NCI-H460 (cell line): ENCODE measurements at places on chromosomes 4 and X. TPM values are rescaled to one million over a fixed set of nuclear protein-coding genes. Genes with fewer than 3 reads are reported as not detected.

DNA sequence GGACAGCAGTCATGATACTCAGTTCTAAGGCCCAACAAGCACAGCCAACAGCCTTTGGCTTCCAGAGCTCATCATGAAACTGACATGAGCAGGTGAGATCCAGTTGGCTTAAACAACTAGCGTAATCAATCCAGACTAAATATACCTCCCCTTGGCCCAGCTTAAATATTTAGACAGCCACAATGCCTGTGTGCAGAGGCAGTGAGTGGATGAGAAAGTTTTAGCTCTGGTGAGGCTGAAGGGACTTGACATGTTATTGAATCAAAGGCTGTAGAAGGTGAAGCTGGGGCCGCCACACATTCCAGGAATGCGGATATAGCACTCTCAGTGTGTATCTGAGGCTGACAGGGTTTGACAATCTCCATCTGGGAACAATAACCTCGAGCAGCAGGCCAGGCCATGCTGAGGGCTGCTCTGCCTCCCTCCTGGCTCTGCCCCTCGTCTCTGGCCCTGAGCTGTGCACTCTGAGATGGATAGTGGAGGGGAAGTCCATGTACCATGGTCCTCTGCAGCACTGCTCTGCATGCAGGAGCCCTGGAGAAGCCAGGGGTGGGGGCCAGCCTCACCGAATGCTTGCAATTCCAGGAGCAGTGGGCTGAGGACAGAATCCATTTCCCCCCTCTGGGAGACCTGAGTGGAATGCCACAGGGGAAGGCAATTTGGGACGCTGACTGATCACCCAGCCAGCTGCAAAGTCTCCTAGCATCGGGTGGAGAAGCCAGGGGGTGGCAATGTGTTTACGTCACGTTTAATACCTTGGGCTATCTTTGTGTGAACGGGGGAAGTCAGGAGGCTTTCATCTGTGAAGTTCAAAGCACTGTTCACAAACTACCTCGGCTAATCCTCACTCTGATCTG is 37.3 kb upstream of the RASL11B start:
- no peak for DNase-seq

SLC6A14 gene
- not detected in 2 replicates for total RNA-seq

DNA sequence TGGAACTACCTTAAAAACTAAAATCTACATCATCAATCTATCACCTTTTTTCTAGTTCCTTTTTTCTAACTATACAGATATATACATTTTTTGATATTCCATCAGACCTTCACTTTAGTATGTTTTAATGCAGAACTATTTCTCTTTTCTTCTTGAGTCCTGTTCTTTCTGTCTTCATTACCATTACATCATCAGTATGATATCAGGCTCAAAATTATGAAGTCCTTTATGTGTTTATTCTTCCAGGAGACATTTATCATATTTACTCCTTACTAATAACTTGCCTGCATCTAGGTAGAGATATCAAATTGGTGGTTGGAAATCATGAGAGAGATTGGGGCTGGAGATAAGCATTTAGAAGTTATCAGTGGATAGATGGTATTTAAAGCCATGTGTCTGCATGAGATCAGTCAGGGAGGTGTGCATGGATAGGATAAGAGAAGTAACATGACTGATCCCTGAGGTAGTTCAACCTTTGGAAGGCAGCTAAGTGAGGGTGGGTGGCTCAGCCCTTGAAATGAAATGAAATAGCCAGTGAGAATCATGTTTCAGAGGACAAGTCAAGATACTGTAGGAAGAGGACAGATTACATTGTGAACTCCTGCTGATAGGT is 43.1 kb downstream of the MRPL1 start:
- DNase-seq, result no peak

GLRA2 gene
- total RNA-seq, result not detected in 2 replicates

MFAP3L gene
- 5.5 and 6.6 TPM in 2 replicates for total RNA-seq

SPARCL1 gene
- not detected in 2 replicates for total RNA-seq

DNA sequence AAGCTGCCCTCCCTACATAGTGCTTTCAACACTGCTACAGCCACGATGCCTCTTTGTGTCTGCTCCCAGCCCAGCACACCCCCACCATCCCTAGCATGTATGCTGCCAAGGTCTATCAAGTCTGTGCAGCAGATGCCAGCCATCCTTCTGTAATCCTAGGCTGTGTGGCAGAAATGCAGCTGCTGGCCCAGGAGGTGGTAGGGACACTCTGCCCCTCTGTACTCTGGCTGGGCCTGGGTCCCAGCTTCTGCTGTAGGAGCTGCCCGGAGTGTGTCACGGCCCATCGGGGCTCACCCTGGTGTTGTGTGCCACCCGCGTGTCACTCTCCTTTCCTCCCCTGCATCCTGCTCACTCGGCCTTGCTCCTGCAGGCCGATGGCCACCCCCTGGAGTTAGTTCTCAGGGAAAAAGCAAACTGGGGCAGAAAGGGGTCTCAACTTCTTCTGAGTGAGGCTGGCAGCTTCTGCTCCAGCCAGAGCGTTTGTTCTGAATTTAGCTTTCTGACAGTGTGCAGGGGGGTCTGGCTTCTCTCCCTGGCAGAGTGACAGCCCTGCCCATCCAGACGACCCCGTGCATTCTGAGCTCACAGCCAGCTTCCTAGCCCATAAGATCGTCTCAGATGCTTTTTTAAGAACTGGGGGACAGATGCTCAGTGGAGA is 22.7 kb downstream of the PSAPL1 start:
- DNase-seq, result no peak

GRCh38 chr4:112213091-112213490 is 18.5 kb upstream of the AP1AR start:
- no peak for DNase-seq

HPGD gene
- 0.26 and 1.1 TPM in 2 replicates for total RNA-seq

- DNase-seq, result no peak
Observed at GRCh38 chr4:46123913-46124755, at the start of gene GABRG1. Gene GABRG1, minus strand, starts transcription at chr4:46124054. Its CDS starts 141 bp downstream, at chr4:46123913.

- DNase-seq, result no peak
Observed at GRCh38 chr4:117811731-117812130, 222.6 kb upstream of the NDST3 start.

IL15 gene
- total RNA-seq, result 4.6 and 5.9 TPM in 2 replicates

DNA sequence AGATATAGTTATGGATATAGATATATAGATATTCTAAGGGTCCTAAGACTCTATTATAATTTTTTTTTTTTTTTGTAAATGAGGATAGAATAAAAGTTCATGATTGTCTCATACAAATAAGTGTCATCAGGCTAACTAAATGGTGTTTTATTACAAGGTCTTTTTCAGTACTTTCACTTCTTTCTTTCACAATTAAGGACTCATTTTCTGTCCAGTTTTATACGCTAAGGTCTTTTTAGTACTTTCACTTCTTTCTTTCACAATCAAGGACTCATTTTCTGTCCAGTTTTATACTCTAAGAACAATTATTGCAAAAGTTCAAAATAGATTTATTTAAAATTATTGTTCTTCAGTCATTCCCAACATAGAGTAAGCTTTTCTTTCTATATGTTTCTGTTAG is 32.7 kb downstream of the RUFY3 start:
- no peak for DNase-seq
